ENCODE measurements at places on chromosomes 7 and 10. TPM values are rescaled to one million over a fixed set of nuclear protein-coding genes. Genes with fewer than 3 reads are reported as not detected.

DNA sequence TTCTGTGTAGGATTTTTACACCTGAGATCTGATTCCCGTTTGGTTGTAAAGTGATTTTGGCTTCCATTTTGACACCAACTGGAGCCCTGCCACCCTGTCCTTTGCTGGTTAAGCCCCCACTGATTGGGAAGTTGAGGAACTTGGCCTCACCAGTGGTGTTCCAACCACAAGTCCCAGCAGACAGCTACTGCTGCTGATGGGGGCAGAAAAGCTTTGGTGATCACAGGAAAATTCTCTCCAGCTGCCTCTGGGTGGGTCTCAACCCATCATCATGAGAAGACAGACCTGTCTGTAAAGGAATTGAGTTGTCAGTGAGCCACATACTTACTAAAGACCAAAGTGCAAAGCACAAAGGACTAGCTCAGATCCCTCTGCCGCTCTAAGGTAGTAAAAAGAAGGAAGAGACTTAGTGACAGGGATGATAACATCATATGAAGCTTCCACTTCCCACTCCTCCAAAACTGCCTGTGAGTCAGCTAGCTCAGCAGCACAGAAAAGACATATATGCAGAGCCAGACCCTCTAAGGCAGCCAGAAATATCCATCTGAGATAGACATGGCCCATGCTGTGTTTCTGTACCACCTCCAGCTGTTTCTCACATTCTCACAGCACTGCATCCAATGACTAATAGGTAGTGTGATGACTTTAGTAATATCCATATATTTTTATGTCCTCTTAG is 22.4 kb upstream of the LRRC17 start:
- DNase-seq = no peak

The AQP1 gene
- 995 TPM for total RNA-seq

The CCDC126 gene
- total RNA-seq = 11.5 TPM

- DNase-seq = peak; percentile 34
Observed at GRCh38 chr7:159227433-159227832, 82.8 kb upstream of the VIPR2 start.

GRCh38 chr10:104253606-104254410 is 884 bp upstream of the GSTO1 start:
- no peak for DNase-seq

DNA sequence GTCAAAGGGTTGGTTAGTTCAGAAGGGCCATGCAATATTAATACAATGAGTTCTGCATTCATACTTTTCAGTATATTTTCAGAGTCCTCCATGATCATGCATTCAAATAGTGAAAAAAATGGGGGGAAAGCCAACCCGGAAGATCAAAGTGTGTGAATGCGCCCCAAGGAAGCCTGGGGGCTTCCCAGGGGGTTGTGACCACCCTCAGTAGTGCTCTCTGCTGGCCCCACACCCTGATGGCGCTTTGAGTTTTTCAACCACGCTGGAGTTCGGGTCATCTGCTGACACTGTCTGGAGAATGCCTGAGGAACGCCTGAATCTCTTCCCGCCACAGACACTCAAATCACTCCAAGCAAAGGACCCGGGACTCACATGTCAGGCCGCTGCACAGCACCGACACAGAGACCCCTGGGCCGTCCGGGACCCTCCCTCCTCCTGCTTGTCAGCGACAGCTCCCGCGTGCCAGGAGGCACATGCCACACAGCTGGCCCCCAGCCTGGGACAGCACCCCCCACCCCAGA is 1.0 kb downstream of the TNS3 start:
- DNase-seq = no peak

The GRID1 gene
- 6.3 TPM for total RNA-seq

The FKBP6 gene
- not detected for total RNA-seq

DNA sequence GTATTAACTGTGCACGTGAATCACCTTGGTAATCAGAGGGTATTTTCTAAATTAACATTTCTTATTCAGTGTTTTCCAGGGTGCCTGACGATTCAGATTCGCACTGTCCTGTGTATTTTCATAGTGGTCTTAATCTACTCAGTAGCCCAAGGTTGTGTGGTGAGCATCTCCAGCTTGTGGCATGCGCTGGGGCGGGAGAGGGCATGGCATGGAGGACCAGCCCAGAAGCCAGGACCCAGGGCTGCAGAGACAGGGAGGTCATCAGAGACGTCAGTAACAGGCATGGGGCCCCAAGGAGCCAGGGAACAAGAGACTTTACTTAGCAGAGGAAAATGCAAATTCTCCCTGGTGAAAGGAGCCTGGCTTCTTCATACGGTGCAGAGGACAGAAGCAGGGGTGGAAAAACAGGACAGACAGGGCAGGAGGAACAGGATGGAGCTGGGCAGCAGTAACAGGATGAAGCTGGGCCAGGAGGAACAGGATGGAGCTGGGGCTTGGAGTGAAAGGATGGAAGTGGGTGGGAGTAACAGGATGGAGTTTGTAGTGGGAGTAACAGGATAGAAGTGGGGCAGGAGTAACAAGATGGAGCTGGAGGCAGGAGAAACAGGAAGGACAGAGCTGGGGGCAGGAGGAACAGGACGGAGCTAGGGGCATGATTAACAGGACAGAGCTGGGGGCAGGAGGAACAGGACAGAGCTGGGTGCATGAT is 110.9 kb downstream of the ADCY1 start:
- no peak for DNase-seq

GRCh38 chr7:26492816-26493215 is 201.2 kb downstream of the SNX10 start:
- no peak for DNase-seq

DNA sequence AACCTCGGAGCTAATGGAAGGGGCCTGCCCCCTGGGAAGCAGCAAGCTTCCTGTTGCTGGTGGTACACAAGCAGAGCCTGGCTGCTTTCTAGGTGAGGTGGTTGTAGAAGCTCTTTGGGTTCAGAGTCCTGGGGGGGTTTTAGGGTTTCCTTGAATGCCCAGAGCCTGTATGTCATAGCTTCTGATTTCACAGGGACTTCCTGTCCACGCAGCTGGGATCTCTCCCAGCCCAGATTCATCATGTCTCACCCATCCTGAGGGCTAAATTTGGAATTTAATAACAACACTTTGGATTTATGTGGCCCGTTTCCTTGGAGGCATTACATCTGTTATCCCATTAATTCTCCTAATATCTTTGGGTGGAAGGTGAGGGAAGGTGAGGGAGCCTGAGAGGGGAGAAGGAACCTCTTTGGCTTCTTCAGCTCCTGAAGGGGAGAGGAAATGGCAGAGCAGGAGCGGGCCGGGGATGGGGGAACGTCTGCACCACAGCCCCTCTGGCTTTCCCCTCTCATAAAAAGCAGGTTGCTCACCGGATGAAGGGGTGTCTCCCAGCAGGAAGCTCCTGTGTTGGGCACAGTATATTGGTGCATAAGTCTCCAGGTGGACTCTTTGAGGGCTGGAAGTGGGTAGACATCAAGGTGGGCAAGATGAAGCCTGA is 19.7 kb downstream of the RPS24 start:
- DNase-seq = no peak

The NEUROG3 gene
- total RNA-seq = not detected

- DNase-seq = no peak
Observed at GRCh38 chr10:21363731-21364104, 161.8 kb downstream of the SKIDA1 start.

DNA sequence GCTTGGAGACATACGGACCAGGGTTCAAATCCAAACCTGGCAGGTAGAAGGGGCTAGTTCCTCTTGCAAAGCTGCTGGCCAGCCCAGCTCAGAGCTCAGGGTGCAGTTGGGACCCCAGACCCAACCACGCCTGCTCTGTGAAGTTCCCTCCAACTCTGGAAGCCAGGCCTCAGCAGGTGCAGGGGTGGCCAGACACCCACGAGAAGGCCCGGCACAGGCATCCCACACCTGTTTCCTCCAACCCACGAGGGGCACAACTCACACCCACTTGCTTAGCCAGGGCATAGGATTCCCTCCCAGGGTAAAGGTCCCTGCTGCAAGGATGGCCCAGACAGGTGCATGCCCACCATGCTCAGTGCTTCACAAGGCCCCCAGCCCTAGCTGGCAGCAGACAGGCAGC is 262.4 kb downstream of the GRID1 start:
- no peak for DNase-seq

The OR6B1 gene
- not detected for total RNA-seq

The NRCAM gene
- total RNA-seq = 38.2 TPM

DNA sequence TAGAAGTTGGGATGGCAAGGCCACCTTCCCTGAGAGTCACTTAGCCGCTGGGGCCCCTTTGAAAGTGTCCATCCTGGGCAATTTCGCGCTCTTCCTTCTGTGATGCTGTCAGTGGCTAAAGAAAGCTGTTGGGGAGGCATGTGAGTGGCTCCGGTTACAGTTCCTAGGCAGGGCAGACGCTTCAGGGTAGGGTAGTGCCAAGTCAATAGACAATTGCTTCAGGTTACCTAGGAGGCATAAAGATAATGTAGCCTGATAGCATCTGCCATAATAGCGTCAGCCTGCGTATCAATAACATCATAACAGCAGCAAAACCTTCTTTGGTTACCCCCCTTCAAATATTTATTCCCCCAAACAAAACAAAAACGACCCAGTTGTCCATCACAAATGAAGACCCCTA is at the start of gene FAM107B:
Gene FAM107B, minus strand, starts transcription at position 101 of the 400 bp plus-strand sequence. CDS start 234 bp downstream, outside the sequence.
- DNase-seq = no peak

DNA sequence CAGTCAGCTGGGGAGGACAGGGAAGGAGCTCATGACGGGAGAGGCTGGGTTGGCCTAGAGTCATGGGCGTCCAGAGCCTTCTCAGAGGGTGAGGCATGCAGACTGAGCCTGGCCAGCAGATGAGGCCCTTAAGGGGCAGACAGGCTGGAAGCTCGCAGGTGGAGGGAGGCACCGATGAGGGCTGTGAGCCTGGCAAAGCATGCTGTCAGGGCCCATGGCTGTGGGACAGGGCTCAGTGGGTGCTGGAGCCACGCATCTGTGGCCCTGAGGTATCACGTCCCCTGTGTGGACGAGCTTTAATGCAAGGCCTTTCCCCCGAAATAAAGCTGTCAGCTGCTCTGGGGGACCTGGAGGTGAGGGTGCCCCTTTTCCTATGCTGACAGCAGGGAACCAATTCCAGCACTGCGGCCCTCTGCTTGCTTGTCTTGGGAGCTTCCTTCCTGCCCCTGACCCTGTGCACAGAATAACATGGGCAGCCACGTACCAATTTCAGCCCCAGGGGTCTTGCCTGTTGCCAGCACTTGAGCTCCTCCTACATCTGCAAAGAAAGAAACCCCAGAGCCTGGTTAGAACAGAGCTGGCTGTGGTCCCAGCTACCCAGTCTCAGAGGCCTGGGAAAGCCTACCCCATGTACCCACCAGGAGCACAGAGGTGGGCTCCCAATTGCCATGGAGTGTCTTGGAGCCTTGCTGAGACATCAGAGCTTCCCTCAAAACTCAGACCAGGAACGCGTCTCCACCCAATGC is 20.6 kb downstream of the TMEM273 start:
- no peak for DNase-seq

The CRPPA gene
- 3.3 TPM for total RNA-seq

DNA sequence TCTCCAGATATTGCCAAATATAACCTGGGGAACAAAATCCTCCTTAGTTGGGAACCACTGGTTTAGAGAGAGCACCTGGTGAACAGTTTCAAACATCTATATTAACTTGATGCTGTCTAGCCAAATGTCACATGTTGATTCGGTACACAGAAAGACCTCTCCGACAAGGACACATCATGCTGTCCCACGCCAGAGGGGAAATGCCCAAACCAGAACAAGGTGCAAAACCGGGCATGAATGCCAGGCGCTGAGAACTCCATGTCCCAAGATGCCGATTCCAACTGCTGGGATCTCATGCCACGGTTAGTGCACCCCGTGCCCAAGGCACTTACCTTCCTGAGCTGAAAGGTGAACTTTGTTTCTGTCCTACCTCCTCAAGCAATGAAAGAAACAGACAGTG is 100.8 kb downstream of the SFMBT2 start:
- no peak for DNase-seq

GRCh38 chr7:46832136-46832535 is 749.8 kb downstream of the TNS3 start:
- DNase-seq = no peak

The ZNF716 gene
- total RNA-seq = not detected

DNA sequence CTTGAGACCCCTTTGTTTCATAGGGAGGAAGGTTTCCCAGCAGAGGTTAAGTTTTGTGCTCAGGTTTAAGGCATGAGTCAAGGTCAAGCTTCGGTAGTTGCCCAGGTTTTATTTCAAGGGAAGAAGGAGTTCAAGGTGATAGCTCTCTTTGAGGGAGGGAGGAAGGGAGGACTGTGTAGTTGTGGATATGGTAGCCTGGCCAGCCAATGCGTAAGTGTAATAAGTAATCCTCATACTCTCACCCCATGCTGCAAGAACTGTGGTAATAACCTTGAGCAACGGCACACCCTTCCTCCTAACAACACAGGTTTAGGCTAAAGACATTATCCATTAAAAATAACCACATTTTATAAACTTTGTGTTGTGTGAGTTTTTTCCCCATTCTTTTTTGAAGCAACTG is 478.9 kb downstream of the KCNMA1 start:
- DNase-seq = no peak

DNA sequence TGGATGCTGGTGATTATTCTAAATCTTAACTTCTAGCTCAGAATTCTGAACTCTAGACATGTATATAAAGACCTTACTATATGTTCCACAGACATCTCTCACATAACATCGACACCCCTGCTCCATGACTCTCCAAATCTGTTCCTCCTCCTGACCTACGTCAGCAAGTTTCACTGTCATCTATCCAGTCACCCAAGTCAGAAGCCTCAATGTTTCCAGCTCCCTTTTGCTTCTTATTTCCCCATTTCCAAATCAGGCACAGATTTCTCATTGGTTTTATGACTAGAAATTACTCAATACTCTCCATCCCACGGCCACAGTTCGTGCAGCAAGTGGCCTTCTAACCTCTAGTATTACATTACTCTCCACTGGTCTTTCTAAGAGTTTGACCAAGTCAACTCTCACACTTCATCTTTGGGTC is 28.5 kb downstream of the EPC1 start:
- DNase-seq = no peak

DNA sequence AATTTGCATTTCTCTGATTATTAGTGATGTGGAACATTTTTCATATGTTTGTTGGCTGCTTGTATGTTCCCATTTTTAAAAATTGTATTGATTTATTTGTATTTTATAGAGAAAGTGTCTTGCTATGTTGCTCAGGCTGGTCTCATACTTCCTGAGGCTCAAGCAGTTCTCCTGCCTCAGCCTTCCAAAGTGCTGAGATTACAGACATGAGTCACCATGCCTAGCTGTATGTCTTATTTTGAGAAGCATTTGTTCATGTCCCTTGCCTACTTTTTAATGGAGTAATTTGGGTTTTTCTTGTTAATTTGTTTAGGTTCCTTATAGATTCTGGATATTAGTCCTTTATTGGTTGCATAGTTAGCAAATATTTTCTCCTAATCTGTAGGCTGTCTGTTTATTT is 214.2 kb upstream of the KAT6B start:
- no peak for DNase-seq
